ENCODE measurements at places on chromosomes 16 and 17.
A peak's percentile ranks its signal among the peaks of the same experiment; 100 is the strongest.

GRCh38 chr16:78126662-78127061, 27.2 kb downstream of the WWOX start:
- H3K4me3 ChIP-seq: no peak overlapping the region
- no peak for DNase-seq

DNA sequence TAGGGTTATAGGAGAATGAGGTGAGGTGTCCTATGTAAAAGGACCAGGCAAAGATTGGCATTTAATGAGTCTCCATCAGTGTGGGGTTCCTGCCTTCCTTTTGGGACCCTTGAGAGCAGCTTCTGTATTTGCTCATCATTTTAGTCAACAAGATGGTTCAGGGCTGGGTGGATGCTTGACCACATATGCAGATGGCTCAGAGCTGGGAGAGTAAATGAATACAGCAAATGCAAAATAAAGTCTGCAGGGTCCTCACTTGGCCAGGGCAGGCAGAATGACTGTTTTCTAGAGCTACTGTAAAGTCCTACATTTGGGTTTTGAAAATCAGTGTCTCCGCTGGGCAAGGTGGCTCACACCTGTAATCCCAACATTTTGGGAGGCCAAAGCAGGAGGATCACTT, 57.2 kb upstream of the ETV4 start:
- H3K36me3 ChIP-seq: peaks cover 5% of the 10 kb centered on the region
- H3K4me3 ChIP-seq: no peak overlapping the region
- peaks cover 6% of the 10 kb centered on the region for H3K4me1 ChIP-seq
- no peak overlapping the region for H3K27ac ChIP-seq
- H3K27me3 ChIP-seq: peaks cover 30% of the 10 kb centered on the region

DNA sequence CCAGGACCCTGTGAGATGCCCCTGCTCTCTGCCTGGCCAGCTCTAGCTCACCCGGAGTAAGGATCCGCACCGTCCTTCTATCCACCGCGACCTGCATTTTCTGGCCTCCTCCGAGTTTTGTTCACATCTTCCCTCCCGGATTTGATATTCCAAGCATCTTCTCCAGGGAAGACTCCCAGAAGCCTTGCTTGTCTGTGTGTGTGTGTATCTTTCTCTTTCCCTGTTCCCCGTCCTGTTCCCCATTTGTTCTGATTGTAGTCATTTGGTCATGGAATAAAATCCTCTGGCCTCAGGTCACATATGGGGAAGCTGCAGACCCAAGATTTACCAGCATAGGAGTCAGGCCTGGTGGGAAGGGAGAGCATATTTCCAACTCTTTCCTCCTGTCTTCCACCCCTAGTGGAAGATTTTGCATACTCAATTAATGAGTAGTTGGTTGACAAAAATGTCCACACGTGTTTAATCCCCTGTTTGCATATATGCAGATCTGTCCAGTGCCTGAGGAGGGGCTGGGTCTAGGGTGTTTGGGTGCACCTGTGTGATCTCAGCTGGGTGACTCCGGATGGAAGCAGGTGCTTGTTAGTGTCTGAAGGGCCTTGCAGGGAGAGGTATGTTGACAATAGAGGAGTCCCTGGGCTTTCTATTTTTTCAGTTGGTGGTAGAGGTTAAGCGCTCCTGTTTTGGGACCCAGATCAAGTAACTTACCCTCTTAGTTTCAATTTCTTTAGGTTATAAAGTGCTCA, 1.9 kb downstream of the PRAC1 start:
- peak overlapping the region; percentile 73 for H3K27ac ChIP-seq
- DNase-seq: no peak
- peaks cover 80% of the 10 kb centered on the region for H3K27me3 ChIP-seq
- peaks cover 6% of the 10 kb centered on the region for H3K36me3 ChIP-seq

- H3K4me1 ChIP-seq: no peaks in the 10 kb centered on the region
- H3K4me3 ChIP-seq: no peak overlapping the region
- peaks cover 8% of the 10 kb centered on the region for H3K36me3 ChIP-seq
- no peak for DNase-seq
- no peak overlapping the region for H3K27ac ChIP-seq
These were observed 105.5 kb upstream of the HLF start for GRCh38 chr17:55159251-55159650.

DNA sequence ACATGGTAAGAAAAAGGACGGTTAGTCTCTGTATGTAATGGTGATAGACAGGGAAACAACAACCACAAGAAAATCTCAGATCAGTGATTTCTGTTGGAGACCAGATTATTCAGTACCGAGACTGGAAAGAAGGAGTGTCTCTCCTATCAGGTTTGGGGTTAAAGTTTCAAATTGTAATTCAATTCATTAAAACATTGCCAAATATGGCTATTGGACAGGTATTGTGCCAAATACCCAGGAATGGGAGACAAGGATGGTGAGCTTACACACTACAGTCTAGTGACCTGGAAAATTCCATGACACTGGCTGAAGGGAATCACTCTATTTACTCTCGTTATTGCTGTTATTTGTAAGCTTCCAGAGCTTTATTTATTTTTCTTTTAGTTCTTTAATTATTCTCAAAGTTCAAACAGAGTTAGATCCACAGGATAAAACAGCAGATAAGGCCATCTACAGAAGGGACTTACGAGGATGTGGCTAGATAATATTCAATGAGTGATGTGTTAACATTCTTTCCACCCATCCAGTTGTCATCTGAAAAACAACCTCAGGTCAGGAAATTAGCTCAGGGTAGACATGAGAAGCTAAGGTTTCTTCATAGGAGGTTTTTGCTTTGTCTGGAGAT, 25.1 kb upstream of the MMD start:
- no peak overlapping the region for H3K27ac ChIP-seq
- DNase-seq: no peak
- H3K36me3 ChIP-seq: no peaks in the 10 kb centered on the region
- peaks cover 12% of the 10 kb centered on the region for H3K4me1 ChIP-seq
- H3K4me3 ChIP-seq: no peak overlapping the region

DNA sequence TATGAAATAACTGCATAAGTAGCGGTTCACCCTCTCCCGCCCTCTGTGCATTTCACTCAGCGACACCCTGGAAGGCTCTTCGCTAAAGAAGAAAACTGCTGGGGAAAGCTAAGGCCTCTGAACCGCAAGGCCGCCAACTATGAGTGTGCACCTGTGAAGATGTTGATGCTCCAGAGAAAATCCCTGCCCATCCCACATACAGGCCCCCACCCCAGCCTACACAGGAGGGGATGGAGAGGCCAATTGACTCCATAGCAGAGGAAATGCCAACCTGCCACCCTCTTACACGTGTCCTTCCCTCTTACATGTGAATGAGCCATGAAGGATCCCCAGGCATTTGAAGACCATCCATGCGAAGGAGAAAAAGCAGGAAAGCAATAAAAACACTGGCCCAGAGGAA, 104.8 kb downstream of the MGAT5B start:
- H3K36me3 ChIP-seq: peaks cover 16% of the 10 kb centered on the region
- peaks cover 25% of the 10 kb centered on the region for H3K4me1 ChIP-seq
- no peak overlapping the region for H3K27ac ChIP-seq
- H3K4me3 ChIP-seq: no peak overlapping the region
- no peak for DNase-seq

DNA sequence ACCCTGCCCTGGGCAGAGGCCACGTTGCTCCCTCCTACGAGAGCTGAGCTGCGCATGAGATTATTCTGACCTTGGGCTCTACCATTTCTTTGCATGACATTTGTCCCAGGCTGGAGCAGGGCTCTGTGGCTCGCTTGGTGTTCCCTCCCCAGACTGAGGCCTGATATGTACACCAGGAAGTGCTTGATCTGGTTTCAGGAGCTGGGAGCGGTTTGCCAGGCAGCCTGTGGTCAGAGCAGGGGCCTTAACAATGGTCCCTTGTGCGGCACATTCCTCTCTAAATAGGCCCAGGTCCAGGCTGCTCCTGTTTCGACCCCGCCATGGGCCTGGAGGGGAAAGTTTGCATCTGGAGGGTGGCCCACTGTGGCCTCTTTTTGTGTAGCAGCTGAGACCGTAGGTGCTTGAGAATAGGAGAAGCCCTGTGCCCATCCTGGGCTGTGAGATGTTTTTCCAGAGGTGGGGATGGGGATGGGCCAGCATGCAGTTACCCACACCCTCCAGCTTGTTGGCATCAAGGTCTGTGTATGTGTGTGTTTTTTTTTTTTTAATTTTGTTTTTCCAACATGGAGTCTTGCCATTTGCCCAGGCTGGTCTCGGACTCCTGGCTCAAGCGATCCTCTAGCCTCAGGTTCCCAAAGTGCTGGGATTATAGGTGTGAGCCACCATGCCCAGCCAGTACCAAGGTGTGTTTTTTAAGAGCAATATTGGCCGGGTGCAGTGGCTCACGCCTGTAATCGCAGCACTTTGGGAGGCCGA, 253.9 kb downstream of the SEC14L1 start:
- no peak overlapping the region for H3K27ac ChIP-seq
- no peaks in the 10 kb centered on the region for H3K36me3 ChIP-seq
- peaks cover 40% of the 10 kb centered on the region for H3K4me1 ChIP-seq
- DNase-seq: no peak
- H3K4me3 ChIP-seq: no peak overlapping the region

DNA sequence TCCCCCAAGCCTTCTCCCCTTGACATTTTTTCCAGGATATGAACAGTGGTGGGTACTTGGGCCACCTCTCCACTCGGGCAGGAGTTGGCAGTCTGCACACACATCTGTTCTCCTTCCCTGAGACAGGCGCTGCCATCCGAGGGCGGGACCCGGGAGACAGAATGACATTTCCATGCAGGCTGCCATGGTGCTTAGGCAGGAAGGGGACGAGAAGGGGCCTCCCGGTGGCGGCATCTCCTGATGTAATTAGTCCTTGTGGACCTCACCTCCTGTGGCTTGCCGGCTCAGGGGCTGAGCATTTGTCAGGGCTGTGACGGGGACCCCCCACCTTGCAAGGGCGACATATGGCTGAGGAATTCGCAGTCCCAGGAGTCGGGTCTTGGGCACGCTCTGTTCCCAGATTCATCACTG, 197.2 kb downstream of the FOXL1 start:
- H3K4me1 ChIP-seq: no peaks in the 10 kb centered on the region
- DNase-seq: no peak
- H3K27ac ChIP-seq: no peak overlapping the region
- no peaks in the 10 kb centered on the region for H3K36me3 ChIP-seq
- H3K27me3 ChIP-seq: peaks cover 19% of the 10 kb centered on the region

- no peaks in the 10 kb centered on the region for H3K4me1 ChIP-seq
- no peak overlapping the region for H3K27ac ChIP-seq
- no peak for DNase-seq
- no peaks in the 10 kb centered on the region for H3K36me3 ChIP-seq
- H3K27me3 ChIP-seq: no peaks in the 10 kb centered on the region
- no peak overlapping the region for H3K4me3 ChIP-seq
These were observed 50.2 kb downstream of the ANKFN1 start for GRCh38 chr17:56203430-56203829.

DNA sequence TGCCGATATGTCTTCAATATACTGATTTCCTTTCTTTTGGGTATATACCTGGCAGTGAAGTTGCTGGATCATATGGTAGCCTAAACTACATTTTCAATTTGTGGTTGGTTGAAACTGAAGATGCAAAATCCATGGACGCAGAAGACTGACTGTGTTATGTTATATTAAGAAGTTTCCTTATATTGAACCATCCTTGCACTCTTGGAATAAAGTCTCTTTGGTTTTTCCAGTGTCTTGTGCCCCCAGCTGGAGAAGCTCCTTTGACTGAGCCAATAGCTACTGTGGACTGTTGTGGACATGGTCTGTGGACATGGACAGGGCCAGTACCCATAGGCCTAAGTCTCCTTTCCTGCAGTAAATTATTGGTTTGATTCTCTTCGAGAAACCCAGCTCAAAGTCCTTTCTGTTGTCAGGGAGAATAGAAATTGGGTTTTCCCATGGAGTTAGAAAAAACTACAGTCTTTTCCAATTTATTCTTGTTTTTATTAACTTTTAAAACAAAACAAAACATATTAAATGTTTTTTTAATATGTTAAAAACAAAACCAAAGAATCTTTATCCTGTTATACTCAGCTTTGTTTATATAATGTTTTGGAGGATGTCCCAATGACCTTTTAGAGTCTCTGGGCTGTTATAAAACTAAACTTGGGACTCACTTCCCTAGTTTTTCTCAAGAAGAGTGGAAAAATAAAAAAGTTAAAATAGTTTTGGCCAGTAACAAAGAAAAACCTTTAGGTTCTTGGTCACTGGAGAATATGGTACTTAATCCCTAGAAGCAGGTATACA, 15.2 kb upstream of the IL34 start:
- no peaks in the 10 kb centered on the region for H3K27me3 ChIP-seq
- H3K27ac ChIP-seq: no peak overlapping the region
- no peak overlapping the region for H3K4me3 ChIP-seq
- no peaks in the 10 kb centered on the region for H3K4me1 ChIP-seq

GRCh38 chr16:67800338-67800926, 5.9 kb downstream of the RANBP10 start:
- peak overlapping the region; percentile 53 for H3K4me3 ChIP-seq
- peak overlapping the region; percentile 98 for H3K27ac ChIP-seq
- H3K27me3 ChIP-seq: no peaks in the 10 kb centered on the region
- no peak for DNase-seq

DNA sequence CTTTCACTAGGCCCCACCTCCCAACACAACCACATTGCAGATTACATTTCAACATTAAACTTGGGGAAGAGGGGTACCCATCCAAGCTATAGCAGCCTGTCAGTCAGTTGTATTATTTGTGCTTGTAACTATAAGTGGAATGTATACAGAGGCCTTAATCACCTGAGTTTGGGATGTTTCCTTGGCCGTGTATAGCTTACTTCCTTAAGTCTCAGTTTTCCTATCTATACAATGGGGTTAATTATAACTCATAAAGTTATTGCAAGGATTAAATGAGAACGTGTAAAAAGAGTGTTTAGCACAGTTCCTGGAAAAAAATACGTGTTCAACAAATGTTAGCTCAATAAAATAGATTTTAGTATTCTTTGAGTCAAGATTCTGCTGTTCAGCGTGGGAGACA, 165.5 kb upstream of the FAM20A start:
- no peak overlapping the region for H3K27ac ChIP-seq
- H3K4me3 ChIP-seq: no peak overlapping the region
- no peak for DNase-seq
- H3K36me3 ChIP-seq: no peaks in the 10 kb centered on the region
- H3K27me3 ChIP-seq: peaks cover 7% of the 10 kb centered on the region

GRCh38 chr17:75623386-75623785, 9.8 kb upstream of the SMIM5 start:
- H3K36me3 ChIP-seq: peaks cover 11% of the 10 kb centered on the region
- no peaks in the 10 kb centered on the region for H3K27me3 ChIP-seq
- no peak overlapping the region for H3K4me3 ChIP-seq
- no peak overlapping the region for H3K27ac ChIP-seq

GRCh38 chr16:13238182-13238581, 336.8 kb downstream of the SHISA9 start:
- H3K27ac ChIP-seq: no peak overlapping the region
- no peak overlapping the region for H3K4me3 ChIP-seq
- no peaks in the 10 kb centered on the region for H3K27me3 ChIP-seq
- no peaks in the 10 kb centered on the region for H3K36me3 ChIP-seq
- DNase-seq: no peak

- H3K36me3 ChIP-seq: peaks cover 13% of the 10 kb centered on the region
- no peak for DNase-seq
- H3K4me3 ChIP-seq: no peak overlapping the region
- H3K27me3 ChIP-seq: no peaks in the 10 kb centered on the region
These were observed 226.6 kb downstream of the SPECC1 start for GRCh38 chr17:20235747-20236146.

Data from naive B cell (primary cell).